ENCODE measurements at places on chromosomes 5 and 9. TPM values are rescaled to one million over a fixed set of nuclear protein-coding genes. Genes with fewer than 3 reads are reported as not detected.

DNA sequence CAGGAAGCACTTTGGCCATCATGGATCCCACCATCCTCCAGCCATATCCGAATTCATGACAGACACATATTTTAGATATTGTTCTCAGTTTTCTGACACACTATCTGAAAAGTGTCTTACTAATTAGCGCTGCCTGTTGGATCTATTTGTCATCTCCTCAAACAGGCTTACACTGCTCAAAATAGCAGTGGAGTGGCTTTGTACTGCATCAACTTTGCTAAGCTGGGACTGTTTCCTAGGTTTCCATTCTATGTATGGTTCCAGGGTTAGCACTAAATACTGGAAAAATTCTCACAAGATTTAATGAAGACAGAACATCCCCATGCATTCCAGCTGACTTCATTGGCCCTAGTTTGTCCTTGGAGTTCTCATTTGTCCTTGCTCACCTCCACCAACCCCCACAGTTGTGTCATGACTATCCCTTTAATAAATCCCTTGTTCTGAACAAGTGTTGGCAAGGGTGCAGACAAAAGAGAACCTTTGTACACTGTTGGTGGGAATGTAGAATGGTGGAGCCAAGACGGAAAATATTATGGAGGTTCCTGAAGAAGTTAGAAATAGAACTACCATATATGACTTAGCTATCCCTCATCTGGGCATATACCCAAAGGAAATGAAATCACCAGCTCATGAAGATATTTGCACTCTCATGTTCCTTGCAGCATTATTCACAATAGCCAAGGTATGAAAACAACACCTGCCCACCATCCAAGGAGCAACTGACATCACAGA lies 136.5 kb upstream of the RAI14 start:
- no peak for DNase-seq

Gene MEGF10
- not detected for polyA plus RNA-seq

- DNase-seq: no peak
Measured at GRCh38 chr5:45491368-45491767, 204.8 kb downstream of the HCN1 start.

Gene CDKN2A
- polyA plus RNA-seq: not detected

Gene KIAA0825
- 0.05 TPM for polyA plus RNA-seq

GRCh38 chr9:134525841-134526583 lies 115.6 kb upstream of the COL5A1 start:
- no peak for DNase-seq

All from K562 (cell line).